Astrocyte of the cerebellum (primary cell): ENCODE measurements at places on chromosomes 12 and 14.

GRCh38 chr12:118446247-118446646 is 69.9 kb downstream of the SUDS3 start:
- DNase-seq, result no peak

- no peak for DNase-seq
These were observed 92.9 kb downstream of the FAR2 start for GRCh38 chr12:29241821-29242591.

DNA sequence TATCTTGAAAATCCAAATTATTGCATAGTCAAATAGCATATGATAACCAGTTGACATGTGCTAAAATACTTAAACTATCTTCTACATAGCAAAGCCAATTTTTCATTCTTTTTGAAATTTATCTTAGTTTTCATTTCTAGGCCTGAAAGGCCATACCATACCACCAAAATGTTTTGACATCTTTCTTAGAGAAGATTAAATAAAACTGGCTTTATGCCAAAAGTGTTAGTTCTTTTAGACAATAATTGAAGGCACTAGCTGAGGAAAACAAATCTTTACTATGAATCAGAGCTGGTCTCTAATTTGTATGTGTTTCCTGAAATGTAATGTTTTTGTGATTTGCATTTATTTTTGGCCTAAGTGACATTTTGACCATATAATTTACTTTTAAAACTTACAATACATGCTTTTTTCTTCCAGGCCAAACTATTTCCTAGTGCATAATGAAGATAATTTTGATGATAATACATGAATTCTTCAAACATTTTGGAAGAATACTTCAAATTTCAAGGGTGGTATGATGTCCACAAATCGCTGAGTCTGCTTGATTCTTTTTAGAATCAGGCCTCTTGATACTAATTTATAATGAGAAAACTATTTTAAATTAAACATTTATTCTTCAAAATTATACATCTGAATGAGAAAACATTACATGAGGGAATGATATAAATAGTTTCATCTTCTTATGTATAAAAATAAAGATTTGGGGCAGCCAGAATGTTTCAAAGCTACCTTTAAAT is 6.5 kb upstream of the KCNMB4 start:
- DNase-seq, result no peak

GRCh38 chr14:103348154-103348553 is 14.1 kb downstream of the EIF5 start:
- no peak for DNase-seq

- DNase-seq, result peak; percentile 8
These were observed at the start of gene HOXC10 for GRCh38 chr12:53984901-53985691. Gene HOXC10 (plus strand): TSS chr12:53985146. CDS start chr12:53985260, 114 bp downstream.

GRCh38 chr12:6285063-6285477 is 25.4 kb upstream of the PLEKHG6 start:
- peak; percentile 52 for DNase-seq

DNA sequence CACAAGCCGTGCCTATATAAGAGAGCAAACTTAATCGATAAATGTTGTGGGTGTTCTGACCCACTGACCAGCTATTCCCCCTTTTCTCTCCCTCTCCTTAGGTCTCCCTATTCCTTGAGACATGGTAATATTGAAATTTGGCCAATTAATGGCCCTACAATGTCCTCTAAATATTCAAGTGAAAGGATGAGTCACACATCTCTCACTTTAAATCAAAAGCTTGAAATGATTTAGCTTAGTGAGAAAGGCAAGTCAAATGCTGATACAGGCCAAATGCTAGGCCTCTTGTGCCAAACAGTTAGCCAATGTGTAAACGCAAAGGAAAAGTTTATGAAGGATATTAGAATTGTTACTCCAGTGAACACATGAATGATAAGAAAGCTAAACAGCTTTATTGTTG is 102.2 kb upstream of the CPNE8 start:
- no peak for DNase-seq

DNA sequence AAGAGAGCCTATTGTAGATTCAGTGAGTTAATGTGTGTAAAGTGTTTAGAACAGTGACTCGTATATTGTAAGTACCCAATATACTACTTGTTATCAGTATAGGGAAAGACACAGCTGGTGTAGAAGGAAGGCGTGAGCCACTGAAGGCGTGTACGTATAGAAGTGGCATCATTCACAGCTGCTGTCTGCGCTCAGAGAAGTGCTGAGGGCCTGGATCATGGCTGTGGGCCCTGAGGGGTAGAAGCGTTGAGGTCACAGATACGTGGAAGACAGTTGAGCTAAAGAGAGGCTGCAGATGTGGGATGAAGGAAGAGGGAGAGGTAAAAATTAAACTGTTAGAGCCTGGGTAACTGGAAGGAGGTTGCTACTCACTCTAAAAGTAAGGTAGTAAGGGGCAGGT is 5.9 kb downstream of the C12orf75 start:
- DNase-seq, result no peak

DNA sequence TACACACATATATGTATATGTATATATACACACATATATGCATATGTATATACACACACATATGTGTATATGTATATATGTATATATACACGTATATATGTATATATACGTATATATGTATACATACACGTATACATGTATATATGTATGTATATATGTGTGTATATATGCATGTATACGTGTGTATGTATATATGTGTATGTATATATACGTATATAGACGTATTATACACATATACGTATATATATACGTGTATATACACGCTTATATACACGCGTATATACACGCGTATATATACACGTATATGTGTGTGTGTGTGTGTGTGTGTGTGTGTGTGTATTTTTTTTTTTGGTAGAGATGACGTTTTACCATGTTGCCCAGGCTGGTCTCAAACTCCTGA is 32.9 kb upstream of the ZNF740 start:
- no peak for DNase-seq
